HTR-8/SVneo (cell line): ENCODE measurements at places on chromosomes 12 and 14.

DNA sequence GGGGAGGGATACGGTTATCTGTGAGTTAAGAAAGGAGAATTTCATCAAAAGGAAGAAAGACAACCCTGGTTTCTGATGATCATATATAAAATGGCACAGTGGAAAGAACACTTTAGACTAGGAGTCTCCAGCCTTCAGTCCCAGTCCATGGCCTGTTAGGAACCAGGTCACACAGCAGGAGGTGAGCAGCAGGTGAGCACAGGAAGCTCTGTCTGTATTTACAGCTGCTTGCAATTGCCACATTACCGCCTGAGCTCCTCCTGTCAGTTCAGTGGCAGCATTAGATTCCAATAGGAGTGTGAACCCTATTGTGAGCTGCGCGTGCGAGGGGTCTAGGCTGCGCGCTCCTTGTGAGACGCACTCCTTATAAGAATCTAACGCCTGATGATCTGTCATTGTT is 137.9 kb downstream of the BTG1 start:
- DNase-seq: no peak

- peak; percentile 9 for DNase-seq
Measured at GRCh38 chr12:10771132-10771733, 31.2 kb downstream of the TAS2R7 start.

- DNase-seq: no peak
Measured at GRCh38 chr14:87656315-87656714, 336.7 kb downstream of the GALC start.

- DNase-seq: peak; percentile 62
Measured at GRCh38 chr12:27554421-27555186, 30.6 kb downstream of the PPFIBP1 start.

DNA sequence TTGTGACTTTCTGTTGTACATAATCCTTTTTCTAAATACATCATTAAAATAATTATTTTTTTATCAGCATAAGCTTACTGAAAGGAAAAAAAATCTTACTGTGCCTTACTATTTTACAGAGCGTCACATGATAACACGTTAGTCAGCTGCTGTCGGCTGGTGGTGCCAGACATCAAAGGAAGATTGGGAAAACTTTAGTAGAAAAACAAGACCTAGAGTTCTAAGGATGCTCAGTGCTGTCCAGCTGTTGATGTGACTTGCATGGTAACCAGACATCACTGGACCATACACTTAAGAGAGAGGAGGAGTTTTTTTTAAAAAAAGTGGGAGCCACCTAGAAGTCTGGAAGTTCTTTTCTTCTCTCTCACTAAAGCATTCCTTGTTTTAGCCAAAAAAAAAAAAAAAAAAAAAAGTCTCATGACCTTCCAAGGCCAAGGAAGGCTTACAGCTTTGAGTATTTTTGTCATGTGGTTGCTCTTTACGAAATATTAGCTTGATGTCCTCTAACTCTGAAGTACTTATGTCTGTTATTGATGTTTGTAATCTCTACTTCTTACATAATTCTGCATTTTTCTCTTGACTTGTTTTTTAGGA is 4.5 kb downstream of the RASSF8 start:
- DNase-seq: no peak

DNA sequence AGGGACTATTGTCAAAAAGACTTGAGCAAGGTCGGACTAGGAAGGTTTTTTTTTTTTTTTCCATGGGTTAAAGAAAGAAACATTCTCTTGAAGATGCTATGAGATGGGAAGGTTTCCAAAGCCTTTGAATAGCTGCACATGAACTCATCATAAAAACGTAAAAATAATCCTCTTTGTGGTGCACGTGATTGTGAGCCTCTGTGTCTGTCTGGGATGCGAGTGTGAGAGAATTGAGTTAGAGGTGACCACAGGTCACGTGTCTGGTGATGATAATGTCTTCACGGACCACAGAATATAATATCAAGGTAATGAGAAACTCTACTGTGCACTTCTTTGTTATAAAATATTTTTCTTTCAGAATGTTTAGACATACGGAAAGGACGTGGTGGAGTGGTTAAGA is 24.3 kb upstream of the ADGRD1 start:
- no peak for DNase-seq

GRCh38 chr14:67622675-67623074 is 3.0 kb downstream of the ARG2 start:
- DNase-seq: peak; percentile 91

- DNase-seq: no peak
Measured at GRCh38 chr14:94569381-94570001, 8.2 kb downstream of the SERPINA4 start.

DNA sequence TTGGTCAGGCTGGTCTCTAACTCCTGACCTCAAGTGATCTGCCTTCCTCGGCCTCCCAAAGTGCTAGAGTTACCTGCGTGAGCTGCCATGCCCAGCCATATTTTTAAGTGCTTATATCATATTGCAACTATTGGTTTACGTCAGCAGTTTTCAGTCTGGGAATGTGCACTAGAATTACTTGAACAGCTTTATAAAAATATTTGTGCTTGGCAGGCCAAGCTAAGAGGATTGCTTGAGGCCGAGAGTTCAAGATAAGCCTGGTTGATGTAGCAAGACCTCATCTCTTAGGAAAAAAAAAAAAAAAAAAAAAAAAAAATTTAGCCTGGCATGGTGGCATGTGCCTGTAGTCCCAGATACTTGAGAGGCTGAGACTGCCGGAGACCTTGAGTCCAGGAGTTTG is 17.1 kb downstream of the KIAA0586 start:
- DNase-seq: no peak

GRCh38 chr14:87877877-87878276 is 115.1 kb downstream of the GALC start:
- no peak for DNase-seq

GRCh38 chr12:116123451-116124258 is 153.8 kb downstream of the MED13L start:
- no peak for DNase-seq

DNA sequence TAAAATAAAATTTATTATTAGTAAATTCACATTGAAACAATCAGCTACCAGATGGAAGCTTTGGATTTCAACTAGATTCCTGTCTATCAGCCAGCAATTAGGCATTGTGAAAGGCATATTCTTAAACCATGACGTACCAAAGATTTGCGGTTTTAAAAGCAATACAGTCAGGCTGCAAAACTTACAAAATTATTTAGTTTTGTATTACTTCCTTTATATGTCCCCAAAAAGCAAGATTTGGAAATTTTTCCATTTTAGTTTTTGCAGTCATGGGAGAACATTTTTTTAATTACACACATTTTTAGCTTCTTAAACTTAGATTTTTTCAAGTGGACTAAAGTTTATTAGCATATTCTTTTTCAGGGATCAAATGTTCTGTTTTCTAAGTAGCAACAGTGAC is 225.0 kb upstream of the KITLG start:
- DNase-seq: no peak

DNA sequence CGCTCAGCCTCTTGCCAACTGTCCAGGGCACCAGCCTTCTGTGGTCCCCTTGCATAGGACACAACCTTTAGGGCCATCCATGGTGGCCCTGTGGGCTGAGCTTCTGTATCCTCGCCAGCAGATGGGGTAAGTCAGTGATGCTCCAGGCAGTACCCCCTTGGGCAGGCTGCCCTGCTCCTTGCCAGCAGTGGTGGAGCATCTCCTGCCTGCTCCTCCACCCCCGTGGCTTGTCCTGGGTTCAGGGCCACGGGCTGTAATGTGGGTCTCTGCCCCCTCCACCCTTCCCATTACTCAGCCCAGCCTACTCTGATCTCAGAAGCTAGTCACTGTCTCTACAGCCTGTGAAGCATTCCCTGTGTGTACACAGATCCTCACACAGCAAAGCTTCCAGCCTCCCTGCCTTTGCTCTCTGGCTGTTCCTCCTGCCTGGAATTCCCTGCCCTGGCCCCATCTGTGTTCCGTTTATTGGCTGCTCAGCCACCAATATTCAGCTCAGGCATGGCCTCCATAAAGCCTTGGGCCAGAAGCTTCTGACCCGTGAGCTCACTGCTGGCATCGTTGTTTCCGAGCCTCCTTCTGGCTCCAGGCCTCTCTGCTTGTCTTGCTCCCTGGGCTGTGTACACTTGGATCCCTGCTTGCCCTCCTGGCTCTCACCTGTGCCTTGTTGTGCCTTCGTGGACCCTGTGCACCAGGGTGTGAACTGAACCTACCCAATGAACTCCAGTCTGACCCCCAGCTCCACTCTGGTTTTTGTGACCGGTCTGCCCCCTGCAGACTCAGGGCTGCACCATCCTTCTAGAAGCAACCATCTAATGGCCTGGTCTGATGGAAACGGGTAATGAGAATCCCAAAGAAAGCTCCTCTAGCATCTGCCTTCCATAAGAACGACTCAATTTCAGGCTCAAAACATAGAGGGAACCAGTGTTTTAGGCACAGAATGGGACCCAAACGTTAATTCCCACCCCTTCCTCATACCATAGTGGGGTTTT is 177.0 kb upstream of the PRMT8 start:
- peak; percentile 75 for DNase-seq

- DNase-seq: no peak
Measured at GRCh38 chr14:74490486-74490885, 2.6 kb downstream of the NPC2 start.

DNA sequence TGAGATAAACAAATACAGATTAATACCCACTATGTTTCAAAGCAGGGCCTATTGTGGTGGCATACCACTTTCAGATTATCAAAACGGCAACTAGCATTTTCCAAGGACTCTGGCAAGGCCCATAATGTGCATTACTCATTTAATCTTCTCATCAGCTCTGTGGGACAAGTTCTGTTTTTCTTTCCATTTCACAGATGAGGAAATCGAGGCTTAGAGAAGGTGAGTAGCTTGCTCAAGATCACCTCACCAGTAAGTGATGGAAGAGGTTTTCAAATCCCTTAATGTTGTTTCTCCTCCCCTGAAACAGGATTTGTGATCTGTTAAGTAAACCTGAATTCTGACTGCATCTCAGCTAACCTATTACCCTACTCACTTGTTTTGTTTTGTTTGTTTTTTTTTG is 3.9 kb upstream of the PYGL start:
- DNase-seq: no peak

GRCh38 chr12:89632778-89633177 is 75.9 kb downstream of the ATP2B1 start:
- DNase-seq: no peak

- no peak for DNase-seq
Measured at GRCh38 chr12:40145896-40146295, 40.0 kb upstream of the SLC2A13 start.
